ENCODE measurements at places on chromosomes 1 and 21.
A peak's percentile ranks its signal among the peaks of the same experiment; 100 is the strongest.

DNA sequence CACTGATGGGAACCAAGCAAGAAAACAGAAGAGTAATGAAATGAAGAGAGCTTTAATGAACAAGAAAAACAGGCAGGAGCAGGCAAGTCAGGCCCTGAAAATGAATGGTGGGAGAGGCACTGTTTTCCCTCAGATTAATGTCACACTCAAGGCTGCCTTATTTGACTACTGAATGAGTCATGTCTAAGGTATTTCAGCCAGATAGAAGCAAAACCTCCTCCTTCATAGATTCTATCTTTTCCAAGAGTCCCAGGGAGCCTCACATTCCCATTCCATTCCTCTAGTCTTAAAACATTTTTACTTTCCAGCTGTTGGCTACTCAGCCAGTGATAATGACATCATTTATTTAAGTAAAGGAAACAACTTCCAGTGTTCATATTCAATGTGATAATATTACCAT lies 228.4 kb upstream of the NRIP1 start:
- no peak for DNase-seq

- no peak for DNase-seq
Measured at GRCh38 chr1:113217447-113218208, 144.6 kb downstream of the LRIG2 start.

- DNase-seq = no peak
Measured at GRCh38 chr1:92203105-92203504, 14.6 kb upstream of the C1orf146 start.

DNA sequence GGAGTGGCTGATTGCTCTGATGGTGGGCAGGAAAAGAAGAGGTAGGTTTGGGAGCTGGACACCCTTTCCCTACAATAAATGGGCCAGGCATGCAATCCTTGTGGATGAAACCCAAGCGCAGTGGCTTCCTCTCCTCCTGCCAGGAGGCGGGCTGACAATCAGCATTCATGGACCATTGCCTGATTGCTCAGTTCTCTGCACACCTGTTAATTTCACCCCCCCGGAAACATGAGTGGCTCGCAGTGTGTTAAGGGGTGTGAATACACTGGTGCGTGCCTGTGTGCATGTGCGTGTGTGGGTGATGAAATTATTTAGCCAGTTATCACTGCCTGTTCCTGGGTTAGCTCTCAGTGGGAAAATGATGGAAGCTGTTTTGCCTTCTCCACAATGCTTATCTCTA lies 310.7 kb downstream of the PCP4 start:
- DNase-seq = no peak

DNA sequence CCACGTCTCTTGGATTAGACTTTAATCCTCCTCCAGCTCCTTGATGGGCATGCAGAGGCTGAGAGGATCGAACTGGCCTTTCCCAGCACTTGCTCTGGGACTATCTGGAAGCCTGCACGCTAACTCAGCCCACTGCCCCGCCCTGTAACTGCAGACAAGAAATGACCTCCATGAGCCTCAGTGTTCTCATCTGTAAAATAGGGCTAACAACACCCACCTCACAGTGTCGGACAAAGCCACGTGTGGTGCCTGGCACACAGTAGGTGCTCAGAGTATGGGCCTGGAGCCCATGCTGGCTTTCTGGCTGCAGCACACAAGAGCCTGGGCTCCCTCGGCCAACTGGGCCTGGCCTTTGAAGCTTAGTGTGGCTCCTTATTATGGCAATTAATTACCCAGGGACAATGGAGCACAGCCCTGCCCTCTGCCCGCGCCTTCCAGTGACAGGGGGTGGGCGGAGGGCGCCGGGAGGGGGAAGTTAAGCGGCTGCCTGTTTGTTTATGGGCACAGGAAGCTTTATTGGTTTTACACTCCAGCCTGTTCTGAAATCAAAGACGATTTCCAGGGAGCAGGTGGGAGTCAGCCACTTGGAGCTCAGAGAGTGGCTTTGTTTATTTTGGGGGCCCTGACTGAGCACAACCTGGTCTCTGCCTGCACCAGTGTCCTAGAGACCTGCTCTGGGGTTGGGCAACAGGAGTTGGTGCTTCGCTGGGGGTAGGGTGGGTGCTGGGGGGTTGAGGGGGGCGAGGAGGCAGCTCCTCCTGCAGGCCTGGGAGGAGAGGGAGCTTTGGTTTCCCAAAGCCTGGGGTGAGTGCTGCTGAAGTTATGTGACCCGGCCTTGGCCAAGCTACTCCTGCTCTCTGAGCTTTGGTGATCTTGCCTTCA lies 31.0 kb downstream of the PAX7 start:
- no peak for DNase-seq

GRCh38 chr1:178020968-178021640 lies 51.2 kb upstream of the SEC16B start:
- DNase-seq = no peak

GRCh38 chr1:118563981-118564951 lies 379.2 kb upstream of the SPAG17 start:
- no peak for DNase-seq

- DNase-seq = no peak
Measured at GRCh38 chr1:8142955-8143629, 117.0 kb upstream of the ERRFI1 start.

DNA sequence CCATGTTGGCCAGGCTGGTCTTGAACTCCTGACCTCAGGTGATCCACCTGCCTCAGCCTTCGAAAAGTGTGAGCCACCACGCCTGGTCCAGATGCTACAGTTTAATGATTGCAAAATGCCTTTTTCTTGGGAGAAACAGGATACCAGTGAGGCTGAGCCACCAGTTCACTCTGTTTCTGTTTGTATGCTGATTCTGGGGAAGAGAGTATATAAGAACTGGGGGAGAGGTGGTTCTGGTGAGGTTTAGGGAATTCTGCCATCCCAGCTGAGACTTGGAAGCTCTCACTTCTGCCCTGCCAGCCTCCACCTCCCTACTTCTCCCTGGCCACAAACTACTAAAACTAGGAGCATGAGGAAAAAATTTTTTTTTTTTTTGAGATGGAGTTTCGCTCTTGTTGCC lies 8.1 kb upstream of the PMF1 start:
- no peak for DNase-seq

- no peak for DNase-seq
Measured at GRCh38 chr1:3639397-3639911, 10.4 kb downstream of the WRAP73 start.

- no peak for DNase-seq
Measured at GRCh38 chr1:34785875-34786470, 5.0 kb downstream of the GJB3 start.

- DNase-seq = peak; percentile 57
Measured at GRCh38 chr21:42424914-42425541, 21.3 kb downstream of the UBASH3A start.

DNA sequence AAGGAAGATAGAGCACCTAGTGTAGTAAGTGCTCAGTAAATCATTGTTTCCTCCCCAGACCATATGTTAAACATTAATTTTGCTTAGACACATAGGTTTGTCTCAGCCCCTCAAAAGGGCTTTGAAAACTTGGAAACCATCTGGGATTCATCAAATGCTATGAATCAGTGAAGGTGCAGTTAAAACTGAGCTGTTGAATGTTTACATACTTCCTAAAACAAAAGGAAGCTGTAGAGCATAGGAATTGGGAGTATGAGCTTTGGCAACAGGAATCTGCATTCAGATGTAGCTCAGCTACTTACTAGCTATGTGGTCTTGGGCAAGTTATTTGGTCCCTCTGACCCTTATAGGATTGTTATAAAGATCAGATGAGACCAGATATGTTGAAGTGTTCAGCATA lies 18.7 kb upstream of the PODN start:
- no peak for DNase-seq

GRCh38 chr1:163876546-163876945 lies 554.8 kb downstream of the NUF2 start:
- DNase-seq = no peak

- DNase-seq = no peak
Measured at GRCh38 chr1:226063977-226064815, 1.7 kb downstream of the H3-3A start.

DNA sequence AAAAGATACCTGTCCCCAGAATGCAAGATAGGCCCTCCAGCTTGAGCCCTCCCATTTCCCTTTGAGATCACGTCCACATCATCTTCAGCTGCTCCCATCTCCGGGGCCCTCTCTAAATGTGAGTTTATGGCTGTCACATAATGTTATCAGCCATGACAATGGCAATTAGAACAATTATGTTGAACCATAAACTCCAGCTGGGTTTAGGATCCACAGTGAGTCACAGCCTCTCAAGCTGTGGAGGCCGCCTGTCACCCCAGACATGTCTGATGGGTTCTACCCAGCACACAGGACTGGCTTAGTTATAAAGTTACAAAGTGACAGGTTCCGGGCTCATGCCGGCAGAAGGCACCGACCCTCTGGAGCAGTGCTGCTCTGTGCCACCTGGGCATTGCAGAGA lies 597.3 kb downstream of the PTPRU start:
- DNase-seq = no peak

- DNase-seq = no peak
Measured at GRCh38 chr1:90435351-90435750, 281.8 kb downstream of the BARHL2 start.

GRCh38 chr1:61193808-61194207 lies 111.4 kb downstream of the NFIA start:
- no peak for DNase-seq

GRCh38 chr1:89887713-89888112 lies 66.9 kb downstream of the LRRC8D start:
- DNase-seq = no peak

DNA sequence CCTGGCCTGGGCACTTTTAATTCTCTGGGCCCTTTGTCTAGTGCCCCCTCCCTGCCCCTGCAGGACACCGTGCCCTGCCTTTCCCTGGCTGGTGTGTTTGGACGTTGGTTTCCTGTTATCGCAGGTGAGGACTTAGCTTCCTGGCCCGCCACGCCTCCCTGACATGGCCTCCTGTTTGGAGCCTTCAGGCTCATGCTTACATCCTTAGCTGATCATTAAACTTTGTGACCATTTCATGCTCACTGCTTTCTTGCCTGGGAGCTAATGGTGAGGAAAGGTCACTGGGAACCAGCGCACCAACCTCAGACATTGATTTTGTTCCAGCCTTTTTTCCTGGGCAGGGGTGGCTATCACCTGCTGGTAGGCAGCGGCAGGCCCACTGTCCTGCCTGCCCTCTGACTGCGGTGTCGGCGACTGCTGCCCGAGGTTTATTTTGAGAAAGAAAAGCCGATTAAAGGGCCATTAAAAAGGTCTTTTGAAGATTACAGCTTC lies 3.7 kb downstream of the PFKL start:
- no peak for DNase-seq

DNA sequence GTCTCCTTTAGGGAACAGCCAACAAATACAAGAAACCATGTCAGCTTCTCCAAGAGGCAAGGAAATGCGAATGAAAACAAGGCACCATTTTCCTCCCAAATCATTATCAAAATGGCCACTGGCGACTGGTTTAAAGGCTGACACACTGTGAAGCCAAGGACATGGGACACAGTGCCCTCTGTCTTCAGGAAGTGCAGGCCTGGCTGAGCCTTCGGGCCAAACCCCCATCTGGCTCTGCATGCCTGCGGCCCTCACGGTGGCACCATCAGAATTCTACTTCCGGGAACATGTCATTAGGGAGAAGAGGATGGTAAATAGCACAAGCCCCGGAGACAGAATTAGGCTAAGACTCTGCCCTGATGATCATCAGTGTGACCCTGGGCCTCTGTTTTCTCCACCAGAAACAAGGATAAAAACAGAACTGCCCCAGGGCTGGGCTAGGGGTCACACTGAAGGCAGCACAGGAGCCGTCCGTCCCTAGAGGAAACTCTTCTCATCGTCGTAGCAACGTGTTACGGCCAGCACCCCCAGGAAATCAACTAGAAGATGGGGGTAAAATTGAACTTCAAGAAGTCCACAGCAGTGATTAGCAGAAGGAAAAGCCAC lies 103.5 kb downstream of the NPHP4 start:
- no peak for DNase-seq

- DNase-seq = no peak
Measured at GRCh38 chr1:4854367-4854766, 200.0 kb downstream of the AJAP1 start.

- no peak for DNase-seq
Measured at GRCh38 chr1:201882665-201883132, 6.0 kb upstream of the SHISA4 start.

DNA sequence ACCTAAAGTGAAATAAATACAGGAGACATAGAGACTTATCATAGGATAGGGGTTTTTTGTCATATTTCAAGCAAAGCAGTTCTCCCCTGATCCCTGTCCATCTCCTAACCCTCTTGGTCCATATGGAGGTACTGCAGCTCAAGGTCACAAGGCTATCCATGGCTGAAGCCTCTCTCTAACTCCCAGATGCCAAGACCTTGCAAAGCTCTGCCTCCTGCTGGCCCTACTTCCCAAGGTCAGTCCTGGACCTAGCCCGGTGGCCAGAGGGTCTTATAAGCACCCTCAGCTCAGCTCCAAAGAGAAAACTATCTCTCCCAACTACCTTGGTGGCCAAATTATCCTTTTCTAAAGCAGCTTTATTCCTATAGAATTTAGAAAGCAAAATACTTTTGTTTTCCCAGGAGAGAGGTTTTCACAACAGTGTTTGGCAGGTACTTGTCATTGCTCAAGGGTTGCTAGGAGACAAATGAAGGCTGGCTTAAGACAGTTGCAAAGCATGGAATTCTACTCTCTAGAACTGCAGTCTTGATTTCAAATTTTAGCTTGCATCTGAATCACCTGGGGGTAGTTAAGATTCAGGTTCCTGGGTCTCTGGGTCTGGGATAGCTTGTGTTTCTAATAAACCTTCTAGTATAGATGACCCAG lies 121.5 kb downstream of the XCL2 start:
- no peak for DNase-seq

GRCh38 chr1:205183676-205184335 lies 27.7 kb downstream of the DSTYK start:
- DNase-seq = no peak

- DNase-seq = no peak
Measured at GRCh38 chr1:41230656-41231055, 11.4 kb downstream of the SCMH1 start.

All from stimulated activated CD4-positive, alpha-beta T cell treated with anti-CD3 and anti-CD28 coated beads, Interleukin-1b, Interleukin-23, amount 100 ng/mL, for 48 hours (primary cell).